Sigmoid colon (tissue), 7 donors: ENCODE measurements at places on chromosomes 3 and 15. TPM values are rescaled to one million over a fixed set of nuclear protein-coding genes. Genes with fewer than 3 reads are reported as not detected.

The ACKR2 gene
- 1.2 TPM for polyA plus RNA-seq

- DNase-seq, result no peak
Measured at GRCh38 chr15:61070111-61070901, 158.8 kb downstream of the RORA start.

DNA sequence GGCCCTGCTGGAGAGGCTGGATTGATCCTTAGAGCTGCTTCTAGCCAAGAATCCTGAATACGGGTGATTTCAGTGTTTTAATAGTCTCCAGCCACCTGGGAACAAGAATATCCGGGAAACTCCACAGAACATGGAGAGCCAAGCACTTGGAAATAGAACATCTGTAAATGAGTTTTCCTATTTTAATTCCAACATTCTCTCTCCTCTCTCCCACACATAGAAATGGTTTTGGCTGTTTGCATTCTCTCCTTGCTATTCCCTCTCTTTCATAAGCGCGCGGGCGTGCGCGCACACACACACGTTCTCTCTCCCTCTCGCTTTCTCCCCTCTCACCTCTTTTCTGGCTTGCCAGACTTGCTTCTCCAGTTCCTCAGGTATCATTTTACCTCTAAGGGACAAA is 50.6 kb downstream of the GADL1 start:
- no peak for DNase-seq

DNA sequence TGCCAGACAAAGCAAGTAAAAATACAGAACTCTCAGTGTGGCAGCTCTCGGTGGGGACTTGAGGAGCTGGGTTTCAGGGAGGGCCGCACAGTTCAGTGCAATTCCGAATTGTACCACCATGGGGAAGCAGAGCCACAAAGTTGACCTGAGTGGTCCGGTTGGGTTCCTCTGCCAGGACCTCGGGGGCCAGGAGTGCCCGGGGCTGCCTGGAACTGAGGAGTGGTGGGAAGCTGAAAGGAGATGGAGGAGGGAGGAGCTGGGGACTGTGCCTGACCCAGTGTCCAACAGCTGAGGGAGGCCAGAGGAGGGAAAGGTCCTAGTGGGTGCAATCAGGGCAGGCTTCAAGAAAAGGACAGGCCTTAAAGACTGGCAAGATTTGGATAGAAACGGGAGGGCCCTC is 32.2 kb upstream of the TRH start:
- no peak for DNase-seq

GRCh38 chr15:69693059-69693458 is 240.4 kb downstream of the RPLP1 start:
- no peak for DNase-seq

- no peak for DNase-seq
Measured at GRCh38 chr3:195040773-195041520, 230.0 kb downstream of the XXYLT1 start.

DNA sequence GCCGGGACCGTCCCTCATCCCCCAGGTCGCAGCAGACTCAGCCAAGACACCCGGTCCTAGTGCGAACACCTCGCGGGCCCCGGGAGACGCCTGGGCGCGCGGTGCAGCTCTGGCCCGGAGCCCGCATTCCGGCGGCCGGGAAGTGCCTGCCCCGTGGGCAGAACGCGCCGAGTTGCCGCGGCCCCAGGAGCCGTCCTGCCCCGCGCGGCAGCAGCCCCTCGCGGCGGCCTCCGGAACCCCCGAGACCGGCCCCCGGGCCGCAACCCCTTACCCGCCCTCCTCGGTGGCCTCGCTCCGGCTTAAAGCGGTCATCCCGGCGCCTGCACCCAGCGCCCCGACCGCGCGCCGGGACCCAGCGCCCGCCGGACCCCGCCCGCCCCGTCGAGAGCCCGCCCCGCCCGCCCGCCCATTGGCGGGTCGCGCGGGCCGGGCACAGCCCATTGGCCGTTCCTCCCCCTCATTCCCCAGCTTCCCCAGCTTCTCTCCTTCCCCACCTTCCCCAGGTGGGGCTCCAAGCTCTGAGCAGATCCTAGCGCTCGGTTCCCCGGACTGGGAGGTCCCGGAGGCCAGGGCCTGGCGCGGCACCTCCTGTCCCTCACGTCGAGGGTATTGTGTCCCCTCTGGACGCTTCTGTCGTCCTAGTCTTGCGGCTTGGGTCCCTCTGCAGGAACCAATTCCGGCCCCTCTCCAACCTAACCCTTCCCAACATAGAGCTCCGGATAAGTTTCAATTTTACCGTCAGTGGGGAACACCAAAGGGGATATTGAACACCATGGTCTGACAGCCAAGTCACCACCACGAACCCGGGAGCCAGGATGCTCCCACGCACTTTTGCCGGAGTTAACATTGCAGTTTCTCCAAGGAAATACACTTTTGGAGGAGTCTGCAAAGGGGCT is at the start of gene GRAMD2A:
Gene GRAMD2A, minus strand, starts transcription at position 328 of the 896 bp plus-strand sequence.
- DNase-seq, result no peak

The TRPC1 gene
- polyA plus RNA-seq, result not detected

GRCh38 chr3:180762866-180763265 is 83.6 kb upstream of the CCDC39 start:
- DNase-seq, result no peak

DNA sequence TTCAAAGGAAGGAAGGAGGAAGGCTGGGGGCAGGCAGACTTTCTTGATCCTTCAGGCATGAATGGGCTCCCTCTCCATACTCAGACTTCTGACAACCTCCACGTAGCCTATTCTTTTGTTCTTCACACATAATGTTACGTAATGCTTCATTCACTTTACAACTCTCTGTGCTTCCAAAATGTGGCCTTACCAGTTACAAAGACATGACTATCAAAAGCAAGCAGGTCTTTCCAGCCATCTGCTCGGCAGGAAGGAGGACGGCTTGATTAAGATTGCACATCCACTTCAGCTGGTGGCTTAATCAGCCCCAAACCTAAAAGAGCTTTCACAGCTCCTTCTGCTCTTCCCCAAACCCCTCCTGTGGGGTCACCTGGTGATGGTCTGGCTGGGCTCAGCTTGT is 263.2 kb downstream of the XXYLT1 start:
- DNase-seq, result peak; percentile 15

DNA sequence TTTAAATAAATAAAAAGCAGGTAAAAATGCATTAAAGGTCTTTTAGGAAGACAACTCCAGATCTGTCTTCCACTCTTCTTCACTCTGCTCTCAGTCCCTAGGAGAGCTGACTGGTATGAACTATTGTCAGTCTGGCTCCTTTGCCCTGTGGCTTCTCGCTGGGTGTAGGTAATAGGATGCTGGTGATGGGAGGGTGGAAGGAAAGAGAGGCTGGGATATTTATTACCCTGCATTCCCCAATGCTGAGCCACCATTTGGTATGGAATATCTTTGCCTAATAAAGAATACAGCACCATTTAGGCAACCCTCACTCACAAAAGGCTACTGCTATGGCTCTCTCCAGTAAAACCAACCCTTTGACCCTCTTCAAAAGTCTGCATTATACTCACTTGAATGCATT is 326.9 kb downstream of the CNTN3 start:
- DNase-seq, result no peak

The GP9 gene
- polyA plus RNA-seq, result not detected

The CSPG5 gene
- not detected for polyA plus RNA-seq

The KLF15 gene
- polyA plus RNA-seq, result 0.69 TPM

DNA sequence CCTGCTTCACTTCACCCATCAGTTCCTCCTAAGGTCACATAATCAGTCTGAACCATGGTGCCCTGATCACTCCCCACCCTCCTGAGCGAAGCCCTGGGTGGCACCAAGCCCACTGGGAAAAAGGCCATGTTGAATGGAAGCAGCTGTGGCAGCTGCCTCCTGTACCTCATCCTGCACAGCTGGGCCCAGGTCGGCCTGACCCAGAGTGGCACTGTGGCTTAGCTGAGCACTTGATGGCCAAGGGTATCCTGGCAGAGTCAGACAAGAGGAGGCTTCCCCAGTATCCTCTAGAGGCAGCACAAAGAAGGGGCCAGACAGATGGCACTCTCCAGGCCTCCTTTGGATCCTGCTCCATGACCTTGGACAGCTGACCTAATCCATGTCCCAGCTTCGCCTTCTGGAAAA is 68.4 kb downstream of the TLE3 start:
- DNase-seq, result peak; percentile 55

DNA sequence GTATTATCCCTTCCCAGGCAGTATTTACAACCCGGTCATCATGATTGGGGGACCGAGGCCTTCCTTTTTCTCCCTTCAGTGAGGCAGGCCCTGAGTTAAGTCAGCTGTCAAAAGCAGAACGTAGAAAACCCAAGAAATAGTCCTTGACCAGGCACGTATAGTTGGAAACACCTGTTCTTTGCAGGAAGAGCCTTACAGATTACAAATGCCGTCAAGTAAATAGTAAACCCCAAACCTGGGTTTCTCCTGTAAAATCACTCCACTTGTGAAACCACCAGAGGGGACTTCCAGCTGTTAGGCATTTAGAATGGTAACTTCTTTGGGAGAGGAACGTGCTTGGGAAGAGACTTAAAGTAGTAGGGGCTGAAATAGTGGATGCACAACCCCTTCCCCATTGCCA is 1.0 kb upstream of the BTBD1 start:
- no peak for DNase-seq

The PLSCR5 gene
- not detected for polyA plus RNA-seq

The ADCY5 gene
- 5.4 TPM for polyA plus RNA-seq

DNA sequence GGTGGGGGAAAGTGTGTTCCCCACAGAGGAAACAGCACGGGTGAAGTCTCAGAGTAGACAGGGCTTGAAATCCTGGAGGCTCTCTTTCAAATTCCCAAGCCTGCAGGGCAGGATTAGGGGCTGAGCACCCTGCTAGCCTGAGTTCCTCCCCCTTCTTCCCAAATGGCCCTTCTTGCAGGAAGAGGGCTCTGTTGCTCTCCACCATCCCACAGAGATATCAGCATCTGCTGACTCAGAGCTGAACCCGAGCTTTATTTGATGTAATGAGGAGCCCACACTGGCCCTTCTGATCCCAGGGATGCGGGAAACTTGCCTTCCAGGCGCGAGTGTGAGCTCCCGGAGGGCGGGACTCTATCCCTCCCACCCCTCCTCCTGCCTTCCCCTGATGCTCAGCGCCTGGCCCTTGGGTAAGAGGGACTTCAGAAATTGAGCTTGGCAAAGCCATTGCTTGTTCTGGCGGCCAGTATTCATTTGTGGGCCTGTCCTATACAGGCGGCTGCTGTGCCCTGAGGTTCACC is 1.4 kb upstream of the STRA6 start:
- DNase-seq, result no peak

The FETUB gene
- polyA plus RNA-seq, result 0.46 TPM

The REC114 gene
- polyA plus RNA-seq, result not detected

- no peak for DNase-seq
Measured at GRCh38 chr3:31178467-31178866, 284.0 kb upstream of the GADL1 start.

GRCh38 chr15:92014281-92015030 is 160.9 kb downstream of the SLCO3A1 start:
- no peak for DNase-seq
